Chondrocyte (in vitro differentiated cells): ENCODE measurements at places on chromosomes 7 and 10. TPM values are rescaled to one million over a fixed set of nuclear protein-coding genes. Genes with fewer than 3 reads are reported as not detected.

GRCh38 chr7:158572000-158572828 lies 15.4 kb downstream of the PTPRN2 start:
- DNase-seq = no peak

DNA sequence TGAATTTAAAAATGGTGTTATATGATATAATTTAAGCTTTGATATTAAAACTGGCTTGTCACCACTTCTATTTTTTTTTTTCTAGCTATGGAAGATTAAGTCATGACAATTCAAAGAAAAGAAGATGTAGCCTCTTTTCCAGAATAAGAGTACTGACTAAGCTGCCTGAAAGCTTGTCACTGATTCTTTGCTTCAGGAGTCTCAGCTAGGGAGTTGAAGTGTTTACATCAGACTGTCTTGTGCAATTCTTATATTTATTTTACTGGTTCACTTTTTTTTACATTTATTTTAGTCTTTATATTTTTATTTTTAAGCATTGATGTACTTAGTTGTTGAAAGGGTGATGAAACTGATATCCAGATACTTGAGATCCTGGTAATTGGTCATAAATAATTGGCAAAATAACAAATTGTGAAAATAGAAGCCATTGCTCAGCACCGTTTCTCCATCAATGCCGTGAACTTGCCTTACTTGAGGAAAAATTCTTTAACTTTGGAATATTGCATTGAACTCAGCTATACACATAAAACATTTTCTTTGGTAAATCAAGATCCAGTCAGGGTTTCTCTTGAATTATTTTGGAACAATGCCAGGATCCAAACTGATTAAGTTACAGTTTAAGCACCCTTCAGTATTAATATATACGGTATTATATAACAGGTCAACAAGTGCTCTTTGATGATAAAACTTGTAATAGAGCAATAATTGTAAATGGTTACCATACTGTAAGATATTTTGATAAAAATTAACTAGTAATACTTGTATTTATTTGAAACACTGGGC lies 156.4 kb downstream of the PHTF2 start:
- no peak for DNase-seq

DNA sequence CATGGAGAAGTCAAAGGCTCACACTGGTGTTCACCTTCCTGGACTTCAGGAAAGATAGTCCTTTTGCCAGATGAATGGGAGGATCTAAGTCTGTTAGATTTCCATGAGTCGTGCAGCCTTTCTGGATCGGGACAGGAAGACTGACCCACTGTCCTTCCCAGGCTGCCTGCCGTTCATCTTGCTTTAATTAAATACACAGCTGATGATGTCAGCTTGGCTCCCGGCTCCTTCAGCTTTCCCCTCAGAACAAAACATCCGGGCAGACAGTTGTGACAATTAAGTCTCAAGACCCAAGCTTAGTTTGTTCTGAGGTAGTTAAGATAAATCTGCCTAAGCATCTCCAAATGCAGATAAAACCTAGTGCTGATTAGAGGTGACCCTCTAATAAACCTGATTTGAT lies 58.6 kb downstream of the AUTS2 start:
- no peak for DNase-seq

DNA sequence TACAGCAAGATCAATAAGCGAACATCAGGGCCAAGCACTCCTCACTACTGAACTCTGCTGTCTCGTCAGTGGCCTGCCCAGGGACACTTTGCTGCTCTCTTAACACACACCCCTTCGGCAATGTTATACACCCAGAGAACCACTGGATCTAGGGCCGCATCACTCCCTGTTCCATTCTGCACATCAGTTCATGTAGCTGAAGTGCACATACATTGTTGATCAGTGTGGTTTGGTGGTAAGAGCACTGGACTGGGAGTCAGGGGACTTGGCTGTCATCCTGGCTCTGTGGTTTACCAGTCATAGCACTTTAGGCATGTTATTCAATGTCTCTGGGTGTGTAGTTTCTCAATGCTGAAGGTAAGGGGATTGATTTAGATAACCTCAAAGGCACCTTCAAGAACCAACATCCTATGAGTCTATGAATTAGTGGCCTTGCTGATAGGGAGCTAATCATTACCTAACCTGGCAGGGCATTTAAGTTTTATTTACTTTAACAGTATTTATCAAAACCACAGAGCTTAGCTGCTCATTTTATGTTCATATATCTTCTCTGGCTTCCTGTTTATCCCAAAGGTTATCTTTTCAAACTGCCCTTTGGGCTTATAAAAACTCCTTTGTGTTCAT lies 24.8 kb downstream of the DUSP5 start:
- no peak for DNase-seq

Gene NXPH1
- not detected in 3 replicates for total RNA-seq

Gene ABCC2
- 0.57 to 0.69 TPM (median 0.63 TPM) in 3 replicates for total RNA-seq

Gene SIRT1
- 13.1 to 21.8 TPM (median 17.1 TPM) in 3 replicates for total RNA-seq
